ENCODE measurements at places on chromosomes 3 and 15.
A peak's percentile ranks its signal among the peaks of the same experiment; 100 is the strongest.

- DNase-seq: no peak
Measured at GRCh38 chr15:91668370-91668769, 185.1 kb upstream of the SLCO3A1 start.

- DNase-seq: no peak
Measured at GRCh38 chr3:109982201-109982600, 644.9 kb upstream of the DPPA4 start.

DNA sequence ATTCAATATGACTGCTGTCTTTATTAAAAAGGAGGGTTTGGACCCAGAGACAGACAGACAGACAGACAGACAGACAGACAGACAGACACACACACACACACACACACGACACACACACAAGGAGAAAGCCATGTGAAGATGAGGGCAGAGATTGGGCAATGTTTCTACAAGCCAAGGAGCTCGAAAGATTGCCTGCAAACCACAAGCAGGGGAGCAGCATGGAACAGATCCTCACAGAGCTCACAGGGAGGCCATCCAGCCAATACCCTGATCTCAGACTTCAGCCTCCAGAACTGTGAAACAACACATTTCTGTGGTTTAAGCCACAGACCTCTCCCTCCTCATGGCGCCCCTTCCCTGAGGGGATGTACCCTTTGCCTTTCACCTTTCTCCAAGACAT lies 35.8 kb upstream of the ABHD2 start:
- no peak for DNase-seq

DNA sequence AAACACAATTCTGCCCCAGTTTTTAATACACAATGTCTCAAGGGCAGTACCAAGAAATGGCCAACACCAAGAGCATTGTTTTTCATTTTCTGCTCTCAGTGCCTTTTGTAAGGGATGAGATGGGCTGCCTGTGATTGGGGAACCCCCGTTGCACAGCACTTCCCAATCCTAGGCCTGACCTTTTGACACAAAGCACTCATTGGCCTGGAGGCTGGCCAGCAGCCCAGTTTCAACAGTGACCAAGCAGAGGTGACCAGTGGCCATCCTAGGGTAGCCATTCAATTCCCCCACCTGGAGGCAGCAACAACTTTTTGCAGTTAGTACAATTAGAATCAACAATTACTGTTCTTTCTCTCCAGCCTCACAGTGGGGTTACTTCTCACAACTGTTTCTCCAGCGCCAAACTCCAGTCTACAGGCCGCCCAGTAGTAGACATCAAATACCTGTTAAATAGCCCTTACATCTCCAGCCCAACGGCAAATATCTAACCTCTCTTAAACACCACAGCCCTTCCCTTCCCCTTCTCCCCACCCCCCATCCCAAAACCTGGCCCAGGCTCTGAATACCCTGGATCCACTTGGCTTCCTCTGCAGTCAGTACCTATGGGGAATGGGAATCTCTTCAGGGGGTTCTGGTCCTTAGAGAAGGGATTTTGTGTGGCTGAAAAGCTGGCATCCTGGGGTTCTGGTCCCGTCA lies 8.9 kb upstream of the LRRC2 start:
- peak; percentile 27 for DNase-seq

- no peak for DNase-seq
Measured at GRCh38 chr3:98095882-98096281, 8.9 kb downstream of the OR5AC2 start.

- DNase-seq: no peak
Measured at GRCh38 chr15:101439285-101439919, 50.1 kb downstream of the PCSK6 start.

- DNase-seq: no peak
Measured at GRCh38 chr3:16595778-16596177, 9.4 kb downstream of the DAZL start.

DNA sequence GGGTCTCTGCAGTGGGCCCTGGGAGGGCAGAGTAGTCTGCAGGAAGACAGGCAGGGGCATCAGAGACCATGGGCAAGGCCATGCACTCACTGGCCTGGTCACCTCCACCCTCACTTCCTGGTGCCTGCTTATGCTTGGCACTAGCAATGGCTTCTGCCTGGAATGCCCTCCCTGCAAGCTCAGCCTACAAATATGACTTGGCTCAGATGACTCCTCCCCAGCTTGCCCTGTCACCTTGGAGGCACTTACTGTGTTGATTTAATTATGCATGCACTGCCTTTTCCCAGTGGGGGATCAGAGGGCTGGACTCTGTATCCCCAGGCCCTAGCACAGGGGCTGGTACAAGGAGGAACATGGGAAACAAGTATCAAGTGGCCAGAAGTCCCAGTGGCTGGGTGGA lies 7.8 kb downstream of the C3orf18 start:
- no peak for DNase-seq

GRCh38 chr3:76912841-76913383 lies 127.0 kb upstream of the ROBO2 start:
- no peak for DNase-seq

GRCh38 chr3:59737241-59737640 lies 687.4 kb upstream of the CFAP20DC start:
- DNase-seq: no peak

GRCh38 chr3:129207479-129207878 lies 23.8 kb upstream of the CNBP start:
- no peak for DNase-seq

- no peak for DNase-seq
Measured at GRCh38 chr3:61839256-61839655, 277.9 kb downstream of the PTPRG start.

GRCh38 chr3:135017003-135017893 lies 222.2 kb downstream of the EPHB1 start:
- DNase-seq: no peak

GRCh38 chr3:89358281-89358680 lies 250.9 kb downstream of the EPHA3 start:
- no peak for DNase-seq

DNA sequence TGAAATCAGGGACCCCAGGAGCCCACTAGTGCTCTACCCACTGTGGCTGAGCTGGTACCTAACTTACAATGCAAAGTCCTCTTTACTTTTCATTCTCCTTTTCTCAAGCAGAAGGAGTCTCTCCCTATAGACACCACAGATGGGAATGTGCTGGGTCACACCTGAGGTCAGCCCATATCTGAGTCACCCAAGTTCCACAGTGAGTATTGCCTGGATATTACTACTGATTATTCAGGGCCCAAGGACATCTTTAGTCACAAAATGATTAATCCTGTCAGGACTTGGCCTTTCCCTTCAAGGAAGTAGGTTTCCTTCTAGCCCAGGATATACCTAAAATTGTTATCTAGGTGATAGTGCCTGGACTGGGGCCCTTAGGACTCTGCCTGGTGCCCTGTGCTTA lies 1305.2 kb downstream of the SI start:
- DNase-seq: no peak

- no peak for DNase-seq
Measured at GRCh38 chr3:29690686-29691353, 409.9 kb downstream of the RBMS3 start.

DNA sequence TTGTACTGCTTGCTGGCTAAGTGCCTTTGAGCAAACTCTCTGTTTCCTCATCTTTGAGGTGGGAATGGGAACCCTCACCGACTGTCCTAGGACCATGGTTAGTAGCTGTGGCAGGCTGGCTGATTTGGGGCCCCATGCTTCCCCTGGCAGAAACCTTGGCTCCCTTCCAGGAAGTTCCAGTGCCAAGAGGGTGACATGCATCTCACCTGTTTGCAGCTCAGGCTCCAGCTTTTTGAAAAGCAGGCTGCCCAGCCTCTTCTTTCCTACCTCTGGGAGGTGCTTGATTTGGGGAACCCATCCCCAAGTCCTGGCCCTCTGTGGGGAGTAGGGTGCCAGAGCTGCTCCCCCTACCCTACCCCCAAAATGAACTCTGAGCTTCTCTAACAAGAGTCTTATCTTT lies 50.8 kb downstream of the RAB11A start:
- DNase-seq: no peak

GRCh38 chr3:154981664-154982063 lies 98.5 kb upstream of the MME start:
- DNase-seq: no peak

GRCh38 chr3:155491696-155492095 lies 198.2 kb upstream of the STRIT1 start:
- DNase-seq: no peak

DNA sequence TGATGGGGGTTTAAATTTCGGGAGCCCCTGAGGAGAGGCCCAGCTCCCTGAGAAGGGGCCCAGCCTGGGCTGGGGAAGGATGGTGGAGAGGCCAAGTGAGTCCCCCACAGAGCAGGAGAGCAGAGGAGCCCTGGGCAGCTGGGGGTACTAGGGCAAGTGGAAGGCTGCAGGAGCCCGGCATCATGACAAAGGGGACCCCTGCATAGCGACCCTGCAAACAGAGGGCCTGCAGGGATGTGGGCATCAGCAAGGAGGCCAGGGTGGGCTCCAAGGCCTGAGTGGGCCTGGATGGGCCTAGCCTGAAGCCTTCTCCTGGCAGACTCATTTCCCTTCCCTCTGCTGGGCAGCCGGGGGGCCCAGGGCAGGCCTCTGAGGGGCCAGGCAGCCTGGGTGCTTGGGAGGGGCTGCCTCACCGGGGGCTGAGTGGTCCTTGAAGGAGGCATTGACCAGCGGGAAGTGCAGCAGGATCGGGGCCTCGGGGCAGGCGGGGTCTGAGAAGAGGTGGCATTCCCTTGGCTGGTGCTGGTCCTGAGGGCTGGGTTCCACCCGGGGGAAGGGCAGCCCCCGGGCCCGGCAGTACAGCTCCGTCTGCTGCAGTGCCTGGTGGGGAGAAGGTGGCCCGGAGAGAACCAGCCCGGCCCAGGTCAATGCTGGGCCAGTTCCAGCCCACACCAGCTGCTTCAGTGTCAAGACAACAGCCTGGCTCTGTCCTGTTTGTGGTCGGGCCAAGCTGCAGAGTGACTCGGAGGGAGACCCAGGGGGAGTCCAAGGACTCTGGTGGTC lies 24.7 kb downstream of the PLA2G4D start:
- DNase-seq: no peak

GRCh38 chr3:127889461-127889863 lies 25.6 kb upstream of the KBTBD12 start:
- DNase-seq: peak; percentile 43

- DNase-seq: no peak
Measured at GRCh38 chr3:101414121-101414520, 93.7 kb upstream of the IMPG2 start.

DNA sequence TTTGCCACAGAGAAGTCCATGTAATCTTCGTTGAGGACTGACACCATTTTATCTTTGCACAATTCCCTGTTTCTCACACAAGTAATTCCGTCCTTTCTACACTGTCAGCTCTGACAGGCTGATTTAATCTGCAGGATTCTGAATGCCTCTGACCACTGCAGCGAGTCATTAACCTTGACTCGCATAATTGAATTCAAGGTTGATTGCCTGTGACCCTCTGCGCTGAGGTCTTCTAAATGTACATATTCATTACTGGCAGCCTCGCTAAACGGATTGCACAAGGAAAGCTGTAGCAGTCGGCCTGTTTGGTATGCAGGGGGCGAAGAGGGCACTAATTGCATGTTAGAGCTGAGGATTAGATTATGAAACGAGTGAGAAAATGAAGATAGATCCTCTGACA lies 147.8 kb downstream of the SHOX2 start:
- DNase-seq: no peak

GRCh38 chr15:73331501-73331900 lies 37.3 kb downstream of the HCN4 start:
- DNase-seq: no peak

GRCh38 chr3:10173926-10174435 lies 9.3 kb downstream of the IRAK2 start:
- DNase-seq: peak; percentile 100

GRCh38 chr3:42476225-42477125 lies 26.0 kb upstream of the VIPR1 start:
- peak; percentile 8 for DNase-seq

- DNase-seq: no peak
Measured at GRCh38 chr3:102183186-102183585, 251.6 kb upstream of the ZPLD1 start.

- DNase-seq: no peak
Measured at GRCh38 chr3:64852738-64853137, 164.9 kb upstream of the ADAMTS9 start.

DNA sequence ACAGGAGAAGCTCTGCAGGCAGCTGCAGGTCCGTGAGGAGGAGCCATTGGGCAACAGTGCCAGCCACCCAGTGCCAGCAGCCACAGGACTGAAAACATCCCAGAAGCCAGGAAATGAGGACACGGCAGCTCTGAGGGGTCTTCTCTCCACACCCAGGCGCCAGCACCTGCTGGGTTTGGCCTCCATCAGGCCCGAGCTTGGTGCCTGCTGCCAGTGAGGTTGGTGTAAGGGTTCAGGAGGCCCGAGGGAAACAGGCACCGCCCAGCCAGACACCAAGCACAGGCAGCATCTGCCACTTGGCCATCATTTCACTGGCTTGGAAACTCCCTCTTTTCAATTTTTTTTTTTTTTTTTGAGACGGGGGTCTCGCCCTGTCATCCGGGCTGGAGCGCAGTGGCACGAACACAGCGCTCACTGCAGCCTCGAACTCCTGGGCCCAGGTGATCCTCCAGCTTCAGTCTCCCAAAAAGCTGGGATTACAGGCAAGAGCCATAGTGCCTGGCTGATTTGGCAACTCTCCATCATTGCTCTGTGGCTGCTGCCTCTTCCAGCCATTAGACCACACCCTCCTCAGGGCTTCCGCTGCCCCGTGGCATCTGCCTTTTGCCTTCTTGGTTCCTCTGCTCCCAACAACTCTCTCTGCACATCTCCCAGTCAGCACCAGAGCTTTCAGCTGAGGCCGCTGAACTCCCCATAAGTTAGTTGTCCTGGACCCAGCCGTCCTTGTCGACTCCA lies 1.5 kb upstream of the ITIH3 start:
- peak; percentile 16 for DNase-seq

- DNase-seq: peak; percentile 32
Measured at GRCh38 chr3:148998715-148999423, 7.5 kb downstream of the GYG1 start.

- no peak for DNase-seq
Measured at GRCh38 chr15:74543583-74543982, 2.6 kb downstream of the ARID3B start.

All from suppressor macrophage treated with lipopolysaccharide for 4 hours (primary cell).